SK-N-MC (cell line): ENCODE measurements at places on chromosomes 4 and X.
A peak's percentile ranks its signal among the peaks of the same experiment; 100 is the strongest.

GRCh38 chrX:106035064-106035463 is 3.5 kb downstream of the SERPINA7 start:
- peak; percentile 16 for DNase-seq

- DNase-seq, result no peak
These were observed 192.8 kb downstream of the SMIM20 start for GRCh38 chr4:26106776-26107175.

DNA sequence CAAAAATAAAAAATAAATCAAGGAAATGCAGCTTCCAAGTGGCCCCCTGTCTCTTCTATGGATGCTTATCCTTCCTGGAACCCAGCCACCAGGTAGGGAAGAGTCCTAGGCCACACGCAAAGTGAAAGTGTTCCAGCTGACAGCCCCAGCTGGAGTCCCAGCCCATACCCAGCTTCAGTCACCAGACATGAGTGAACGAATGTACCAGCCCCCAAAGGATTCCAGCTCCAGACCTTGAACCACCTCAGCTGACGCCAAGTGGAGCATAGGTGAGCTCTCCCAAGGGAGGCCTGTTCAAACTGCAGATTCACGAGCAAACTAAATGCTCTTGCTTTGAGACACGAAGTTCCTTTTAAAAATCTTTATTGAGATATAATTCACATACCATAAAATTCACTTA is 62.0 kb downstream of the BCOR start:
- no peak for DNase-seq

- no peak for DNase-seq
These were observed 4.5 kb upstream of the PLCXD1 start for GRCh38 chrX:276581-277201.

GRCh38 chrX:152930516-152930915 is 32.6 kb downstream of the ZNF185 start:
- no peak for DNase-seq

- no peak for DNase-seq
These were observed 83.0 kb downstream of the ADRA2C start for GRCh38 chr4:3849140-3849539.

DNA sequence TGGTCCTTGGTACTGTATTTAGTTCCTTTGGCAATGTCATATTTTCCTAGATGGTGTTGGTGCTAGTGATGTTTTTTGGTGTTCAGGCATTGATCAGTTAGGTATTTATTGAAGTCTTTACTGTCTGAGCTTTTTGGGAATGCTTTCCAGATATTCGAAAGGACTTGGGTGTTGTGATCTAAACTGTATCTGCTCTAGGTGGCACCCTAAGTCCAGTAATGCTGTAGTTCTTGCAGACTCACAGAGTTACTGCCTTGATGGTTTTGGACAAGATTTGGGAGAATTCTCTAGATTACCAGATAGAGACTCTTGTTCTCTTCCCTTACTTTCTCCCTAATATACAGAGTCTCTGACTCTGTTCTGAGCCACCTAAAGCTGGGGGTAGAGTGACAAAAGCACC is 513.6 kb upstream of the PITX2 start:
- DNase-seq, result peak; percentile 18

GRCh38 chr4:1358421-1359143 is 11.6 kb downstream of the UVSSA start:
- no peak for DNase-seq

- DNase-seq, result no peak
These were observed 15.8 kb downstream of the WDR1 start for GRCh38 chr4:10100734-10101216.

- no peak for DNase-seq
These were observed 15.0 kb downstream of the GAB3 start for GRCh38 chrX:154735695-154736393.

- no peak for DNase-seq
These were observed 6.6 kb upstream of the CLDN24 start for GRCh38 chr4:183328832-183329231.

DNA sequence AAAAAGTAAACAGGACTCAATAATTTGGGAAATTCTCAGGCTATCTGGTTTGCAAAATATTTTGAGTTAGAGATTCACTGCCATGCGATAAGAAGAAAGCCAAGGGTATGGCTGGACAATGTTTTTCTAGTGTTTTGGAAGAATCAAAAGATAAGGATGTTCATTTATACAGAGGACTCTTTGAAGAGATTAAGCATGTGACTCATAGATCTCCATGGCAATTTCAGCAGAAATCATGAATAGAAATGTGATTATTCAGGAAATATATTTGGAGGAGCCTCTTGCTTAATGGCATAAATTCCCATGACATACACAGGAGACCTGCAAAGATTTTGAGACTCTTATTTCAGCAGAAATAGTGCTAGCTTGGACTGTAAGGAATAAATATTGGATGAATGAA is 16.7 kb upstream of the FRAS1 start:
- no peak for DNase-seq

GRCh38 chr4:165668694-165669093 is 204.3 kb upstream of the TLL1 start:
- no peak for DNase-seq

DNA sequence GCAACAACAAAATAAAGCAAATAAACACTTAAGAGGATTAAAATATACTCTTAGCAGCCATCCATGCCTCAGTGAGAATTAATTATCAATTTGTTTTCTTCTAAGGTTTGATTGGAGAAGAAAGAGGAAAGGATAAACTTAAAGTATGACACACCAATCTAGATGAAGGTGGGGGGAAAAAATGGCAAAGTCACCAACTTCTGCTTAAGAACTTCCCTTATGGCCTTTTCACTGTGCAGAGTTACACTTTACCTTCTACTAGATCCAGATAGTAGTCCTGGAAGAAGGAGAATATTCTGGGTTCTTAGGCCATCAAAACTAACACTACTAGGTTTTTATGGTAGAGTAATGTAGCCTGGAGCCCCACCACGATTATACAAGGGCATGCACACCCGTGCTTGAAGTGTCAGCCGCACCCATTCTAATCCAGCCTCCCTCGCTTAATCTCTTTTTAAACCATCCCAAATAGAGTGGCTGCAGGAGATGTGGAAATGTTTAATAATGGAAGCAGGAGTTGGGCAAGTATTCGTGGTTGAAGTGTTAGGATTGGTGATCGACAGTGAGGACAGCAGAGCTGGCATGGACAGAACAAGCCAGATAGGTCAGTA is 14.1 kb downstream of the ENPEP start:
- DNase-seq, result no peak

- no peak for DNase-seq
These were observed 350.1 kb upstream of the PCDH7 start for GRCh38 chr4:30370105-30370504.

- no peak for DNase-seq
These were observed 121.0 kb downstream of the ARHGAP24 start for GRCh38 chr4:85595796-85596559.

DNA sequence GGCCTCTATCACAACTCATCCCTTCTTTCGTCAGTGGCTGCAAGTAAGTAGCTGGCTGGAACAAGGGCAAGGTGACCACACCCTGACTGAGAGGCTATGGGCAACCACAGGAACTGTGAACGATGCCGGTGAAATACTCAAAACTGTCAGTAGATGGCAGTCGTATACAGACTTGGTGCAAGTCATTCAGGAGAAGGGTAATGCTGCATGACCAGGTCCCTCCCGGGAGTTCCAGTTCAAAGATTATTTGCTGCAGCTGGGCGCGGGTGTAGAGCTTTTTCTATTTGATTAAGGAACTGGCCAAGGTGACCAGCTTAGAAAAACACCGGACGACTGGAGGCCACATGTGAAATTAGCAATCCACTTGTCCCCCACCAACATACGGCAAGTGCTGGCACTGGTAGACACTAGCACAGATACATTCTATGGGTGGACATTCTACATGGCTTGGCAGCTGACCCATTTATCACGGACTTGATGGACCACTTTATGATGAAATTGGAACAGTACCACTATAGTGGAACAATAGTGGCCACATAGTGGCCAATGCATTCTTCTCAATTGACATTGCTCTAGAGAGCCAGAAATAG is 726.6 kb downstream of the TRAM1L1 start:
- DNase-seq, result peak; percentile 32

- DNase-seq, result no peak
These were observed 1127.8 kb upstream of the PRKX start for GRCh38 chrX:4841216-4841745.

GRCh38 chr4:1863297-1864033 is 7.5 kb upstream of the LETM1 start:
- no peak for DNase-seq

DNA sequence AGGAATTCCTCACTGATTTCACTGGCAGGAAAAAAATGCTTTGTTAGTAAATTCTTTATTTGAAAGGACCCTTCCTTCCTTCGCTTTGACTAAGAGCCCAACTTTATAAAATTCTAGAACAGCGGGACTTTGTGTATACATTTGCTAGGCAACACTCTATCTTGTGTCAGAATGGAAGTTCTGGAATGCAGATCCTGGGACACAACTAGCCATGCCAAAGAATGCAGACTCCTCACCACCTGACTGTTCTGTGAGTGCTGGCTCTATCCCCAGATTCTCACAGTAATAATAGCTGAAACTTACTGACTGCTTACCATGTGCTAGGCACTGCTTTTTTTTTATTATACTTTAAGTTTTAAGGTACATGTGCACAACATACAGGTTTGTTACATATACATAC is 73.3 kb upstream of the ZDHHC15 start:
- DNase-seq, result no peak

GRCh38 chrX:11629593-11630211 is 36.0 kb downstream of the ARHGAP6 start:
- DNase-seq, result no peak

DNA sequence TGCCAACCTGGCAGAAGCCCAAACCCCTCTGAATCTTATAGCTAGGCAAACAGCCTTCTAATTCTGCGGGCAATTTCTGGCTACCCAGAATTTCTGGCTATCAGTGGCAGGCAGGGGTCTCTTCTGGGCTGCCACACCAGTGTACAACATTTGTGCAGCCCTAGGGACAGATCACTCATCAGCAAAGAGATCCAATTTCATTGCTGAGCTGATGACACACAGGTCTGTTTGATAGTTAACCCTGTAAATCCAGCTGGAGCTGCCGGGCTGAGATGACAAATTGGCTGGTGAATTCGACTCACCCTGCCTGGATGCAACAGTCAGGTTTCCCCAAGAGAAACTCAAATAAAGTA is 2.4 kb downstream of the MID1 start:
- no peak for DNase-seq

- DNase-seq, result no peak
These were observed 10.7 kb upstream of the ADH5 start for GRCh38 chr4:99099311-99099710.

GRCh38 chr4:30450474-30450873 is 269.7 kb upstream of the PCDH7 start:
- no peak for DNase-seq

DNA sequence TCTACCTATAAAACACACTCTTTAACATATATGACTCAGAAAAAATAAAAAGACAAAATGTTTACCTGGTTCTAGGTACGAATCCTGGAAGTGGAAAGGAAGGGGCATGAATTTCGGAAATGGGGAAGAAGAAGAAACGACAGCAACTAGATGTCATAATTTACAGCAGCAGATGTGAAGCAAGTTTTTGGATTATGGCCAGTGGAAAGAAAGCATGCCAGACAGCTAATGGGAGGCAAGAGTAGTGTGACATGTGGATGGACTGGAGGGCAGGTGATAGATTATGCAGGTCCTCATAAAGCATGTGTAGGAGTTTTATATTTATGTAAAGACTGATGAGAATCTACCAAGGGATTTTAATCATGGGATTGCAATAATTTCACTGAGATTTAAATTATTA is 279.0 kb upstream of the TACR3 start:
- DNase-seq, result no peak

GRCh38 chr4:140308366-140309123 is 64.9 kb upstream of the SCOC start:
- DNase-seq, result no peak

GRCh38 chrX:101051549-101052302 is at the start of gene TRMT2B:
Gene TRMT2B (minus strand): TSS chrX:101052111. CDS start chrX:101042289, 9,822 bp downstream.
- DNase-seq, result peak; percentile 30

DNA sequence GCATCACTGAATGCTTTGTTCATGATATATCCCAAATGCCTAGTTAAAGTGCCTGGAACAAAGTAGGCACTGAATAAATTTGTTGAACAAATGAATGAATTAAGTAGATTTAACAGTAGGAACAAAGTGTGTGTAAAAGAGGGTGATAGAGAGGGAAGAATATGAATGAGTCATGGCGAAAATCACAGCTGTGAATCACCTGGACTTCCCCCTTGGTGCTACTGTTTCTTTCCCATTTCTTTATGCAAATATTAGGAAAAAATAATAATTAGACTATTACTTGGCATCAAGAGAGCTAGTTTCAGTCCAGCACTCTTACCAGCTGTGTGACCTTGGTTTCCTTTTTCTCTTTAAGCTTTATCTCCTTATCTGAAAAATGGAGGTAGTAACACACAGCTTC is 9.2 kb downstream of the SPIN3 start:
- DNase-seq, result no peak

GRCh38 chr4:157587681-157588423 is 367.3 kb downstream of the GRIA2 start:
- no peak for DNase-seq

DNA sequence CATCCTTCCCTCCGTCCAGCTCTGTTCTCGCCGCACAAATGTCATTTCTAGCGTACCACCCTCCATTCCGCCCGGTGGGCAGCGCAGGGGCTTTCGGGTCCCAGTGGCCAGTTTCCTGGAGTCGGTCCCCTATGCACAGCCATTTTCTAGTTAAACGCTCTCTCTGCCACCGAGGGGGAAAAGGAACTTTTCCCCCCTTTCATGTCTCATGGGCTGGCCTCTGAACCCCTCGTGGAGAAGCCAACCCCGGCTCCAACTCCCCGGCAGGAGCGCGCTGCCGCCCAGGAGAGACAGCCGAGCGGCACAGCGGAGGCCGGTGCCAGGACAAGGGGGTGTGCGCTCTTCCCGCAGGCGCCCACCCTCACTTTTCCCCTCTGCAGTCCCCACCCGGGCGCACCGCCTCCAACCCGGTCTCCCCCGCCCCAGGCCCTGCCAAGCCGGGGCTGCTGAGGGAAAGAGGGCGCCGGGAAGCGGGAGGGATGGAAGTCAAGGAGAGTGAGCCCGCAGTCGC is 662 bp downstream of the APBB2 start:
- no peak for DNase-seq

- DNase-seq, result no peak
These were observed 109.7 kb downstream of the AFAP1 start for GRCh38 chr4:7829652-7830580.

GRCh38 chrX:71640002-71640401 is 21.7 kb upstream of the CXCR3 start:
- no peak for DNase-seq

DNA sequence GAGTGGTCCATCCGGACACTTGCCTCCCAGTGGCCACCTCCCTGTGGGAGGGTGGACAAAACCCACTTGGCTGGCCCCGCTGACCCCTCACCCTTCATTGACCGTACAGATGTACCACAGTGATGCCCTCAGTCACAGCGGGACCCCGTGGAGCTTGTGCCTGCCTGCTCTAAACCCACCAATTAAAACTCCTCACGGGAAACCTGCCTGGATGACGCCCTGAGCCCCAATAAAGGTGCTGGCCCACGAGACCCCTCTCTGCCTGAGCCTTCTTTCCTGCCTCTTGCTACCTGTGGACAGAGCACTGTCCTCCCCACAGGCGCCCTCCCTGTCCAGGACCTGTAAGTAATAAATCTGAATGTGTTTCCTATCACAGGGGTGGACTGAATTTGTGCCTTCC is 32.9 kb downstream of the RNF212 start:
- DNase-seq, result no peak
